ENCODE measurements at places on chromosomes 6 and 20. TPM values are rescaled to one million over a fixed set of nuclear protein-coding genes. Genes with fewer than 3 reads are reported as not detected.

DNA sequence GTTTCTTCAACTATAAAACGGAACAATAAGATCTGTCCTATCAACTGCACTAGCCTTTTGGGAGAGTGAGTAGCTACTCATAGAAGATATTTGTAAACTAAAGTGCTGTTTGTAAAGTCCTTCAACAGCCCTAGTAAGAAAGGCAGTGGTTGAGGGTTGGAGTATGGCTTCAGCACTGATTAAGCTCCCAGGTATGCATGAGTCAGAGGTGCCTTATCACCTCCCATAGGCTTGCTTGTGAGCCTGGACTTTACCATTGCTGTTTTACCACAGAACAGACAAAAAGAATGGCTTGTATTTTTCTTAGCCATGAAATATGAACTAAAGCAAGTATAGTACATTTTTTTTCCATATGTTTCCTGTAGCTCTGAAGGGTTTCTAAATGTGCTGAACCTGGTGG is 44.1 kb downstream of the SAMD3 start:
- H3K27ac ChIP-seq: no peak overlapping the region
- peaks cover 27% of the 10 kb centered on the region for H3K4me1 ChIP-seq
- H3K4me3 ChIP-seq: no peak overlapping the region

The POM121L2 gene
- total RNA-seq: not detected

- no peak overlapping the region for H3K4me3 ChIP-seq
- peak overlapping the region; percentile 65 for H3K27ac ChIP-seq
- peaks cover 69% of the 10 kb centered on the region for H3K36me3 ChIP-seq
Observed at GRCh38 chr6:106547601-106548453, 81.5 kb downstream of the RTN4IP1 start.

GRCh38 chr6:119521251-119521650 is 171.7 kb upstream of the MAN1A1 start:
- DNase-seq: no peak
- peaks cover 11% of the 10 kb centered on the region for H3K4me1 ChIP-seq
- H3K36me3 ChIP-seq: no peaks in the 10 kb centered on the region

- no peaks in the 10 kb centered on the region for H3K4me1 ChIP-seq
- no peaks in the 10 kb centered on the region for H3K36me3 ChIP-seq
- H3K27me3 ChIP-seq: no peaks in the 10 kb centered on the region
- no peak overlapping the region for H3K4me3 ChIP-seq
Observed at GRCh38 chr20:14343491-14344065, 6.2 kb upstream of the FLRT3 start.

The IER3 gene
- total RNA-seq: 512 TPM

The EYA4 gene
- not detected for total RNA-seq

- no peak overlapping the region for H3K27ac ChIP-seq
- H3K4me3 ChIP-seq: no peak overlapping the region
- H3K27me3 ChIP-seq: no peaks in the 10 kb centered on the region
- no peaks in the 10 kb centered on the region for H3K36me3 ChIP-seq
Observed at GRCh38 chr6:155994086-155994485, 538.4 kb upstream of the NOX3 start.

DNA sequence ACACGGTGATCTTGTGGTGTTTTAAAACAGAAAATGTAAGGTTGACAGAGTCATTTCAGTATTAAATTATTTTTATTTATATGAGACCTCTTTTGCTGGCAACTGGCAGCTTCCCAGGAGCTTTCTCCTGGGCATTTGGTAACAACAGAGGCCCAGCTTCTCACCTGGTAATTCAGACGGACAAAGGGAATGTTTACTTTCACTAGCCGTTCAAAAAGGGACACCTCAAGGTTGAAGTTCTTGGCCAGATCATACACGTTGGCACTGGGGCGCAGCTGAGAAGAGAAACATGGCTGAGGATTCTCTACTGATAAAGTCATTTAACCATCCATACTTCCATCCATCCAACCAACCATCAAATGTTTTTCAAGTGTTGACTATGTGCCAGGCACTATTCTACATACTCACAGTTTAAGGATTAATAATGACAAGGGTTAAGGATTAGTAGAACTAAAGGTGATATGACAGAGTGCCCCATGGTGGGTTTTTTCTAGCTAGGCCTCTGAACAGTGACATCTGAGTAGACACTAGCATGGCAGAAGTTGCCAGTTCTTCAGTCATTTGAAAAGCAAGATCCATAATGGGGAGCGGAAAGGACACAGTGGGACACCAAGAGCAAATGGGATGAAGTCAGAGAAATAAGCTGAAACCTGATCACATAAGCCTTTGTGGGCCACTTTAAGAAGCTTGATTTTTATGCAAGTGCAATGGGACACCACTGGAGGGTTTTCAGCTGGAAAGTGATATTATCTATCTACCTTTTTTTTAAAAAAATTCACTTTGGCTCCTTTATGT is 25.1 kb downstream of the ZNFX1 start:
- no peak overlapping the region for H3K27ac ChIP-seq
- H3K4me3 ChIP-seq: no peak overlapping the region
- H3K4me1 ChIP-seq: no peaks in the 10 kb centered on the region
- DNase-seq: no peak
- H3K27me3 ChIP-seq: no peaks in the 10 kb centered on the region
- H3K36me3 ChIP-seq: peaks cover 89% of the 10 kb centered on the region

DNA sequence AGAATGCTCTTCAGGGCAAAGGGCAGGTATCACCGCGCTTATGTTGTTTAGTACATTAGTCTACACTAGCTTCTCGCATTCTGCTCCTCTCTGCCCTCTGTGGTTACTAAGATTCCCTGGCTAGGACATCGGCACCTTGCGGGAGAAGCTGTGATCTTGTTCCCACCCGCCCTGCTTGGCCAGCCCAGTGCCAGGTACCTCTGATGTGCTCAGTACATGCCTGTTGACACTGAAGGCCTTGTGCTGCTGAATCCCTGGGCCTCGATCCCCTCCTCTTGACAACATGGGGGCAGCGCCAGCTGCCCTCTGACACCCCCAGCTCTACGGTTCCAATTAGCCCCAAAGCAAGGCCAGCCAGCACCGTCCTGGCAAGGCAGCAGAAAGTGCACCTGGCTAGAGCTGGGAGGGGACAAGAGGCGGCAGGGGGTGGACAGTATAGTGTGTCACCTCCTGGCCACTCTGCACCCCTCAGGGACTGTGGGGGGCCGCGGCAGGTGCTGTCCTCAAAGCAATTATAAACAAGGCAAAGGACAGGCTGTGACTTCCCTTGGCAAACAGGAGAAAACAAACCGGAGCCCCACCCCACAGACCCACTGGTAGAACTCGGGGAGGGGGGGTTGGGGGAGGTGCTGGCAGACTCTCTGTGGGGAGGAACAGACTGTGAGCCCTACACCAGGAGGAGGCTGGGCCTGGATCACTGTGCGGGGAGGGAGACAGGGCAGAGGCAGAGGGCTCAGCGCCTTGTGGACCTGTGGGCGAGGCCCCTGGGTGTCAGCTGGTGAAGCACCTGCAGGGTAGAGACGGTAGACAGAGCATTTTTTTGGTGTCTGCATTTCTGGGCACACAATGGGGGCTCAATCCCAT is 7.1 kb downstream of the TFEB start:
- no peak for DNase-seq
- no peaks in the 10 kb centered on the region for H3K27me3 ChIP-seq
- no peak overlapping the region for H3K4me3 ChIP-seq
- no peaks in the 10 kb centered on the region for H3K36me3 ChIP-seq
- H3K4me1 ChIP-seq: peaks cover 32% of the 10 kb centered on the region

DNA sequence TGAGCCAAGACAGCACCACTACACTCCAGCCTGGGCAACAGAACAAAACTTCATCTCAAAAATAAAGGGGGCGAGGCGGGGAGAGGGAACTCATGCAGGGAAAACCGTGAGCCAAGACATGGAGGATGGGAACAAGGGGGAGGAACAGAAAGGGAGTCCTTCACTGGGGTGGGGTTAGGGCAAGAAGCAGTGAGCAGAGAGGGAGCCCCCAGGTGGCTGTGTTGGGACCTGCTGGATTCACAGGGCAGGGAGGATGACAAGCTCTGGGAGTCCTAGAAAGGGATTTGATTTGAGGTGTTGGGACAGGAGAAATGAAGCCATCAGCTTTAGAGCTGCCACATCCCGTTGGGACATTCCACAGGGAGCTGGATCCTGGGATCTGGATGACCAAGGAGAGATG is 90.6 kb upstream of the TOP1 start:
- peaks cover 3% of the 10 kb centered on the region for H3K27me3 ChIP-seq
- no peak for DNase-seq
- no peaks in the 10 kb centered on the region for H3K36me3 ChIP-seq
- no peak overlapping the region for H3K27ac ChIP-seq

DNA sequence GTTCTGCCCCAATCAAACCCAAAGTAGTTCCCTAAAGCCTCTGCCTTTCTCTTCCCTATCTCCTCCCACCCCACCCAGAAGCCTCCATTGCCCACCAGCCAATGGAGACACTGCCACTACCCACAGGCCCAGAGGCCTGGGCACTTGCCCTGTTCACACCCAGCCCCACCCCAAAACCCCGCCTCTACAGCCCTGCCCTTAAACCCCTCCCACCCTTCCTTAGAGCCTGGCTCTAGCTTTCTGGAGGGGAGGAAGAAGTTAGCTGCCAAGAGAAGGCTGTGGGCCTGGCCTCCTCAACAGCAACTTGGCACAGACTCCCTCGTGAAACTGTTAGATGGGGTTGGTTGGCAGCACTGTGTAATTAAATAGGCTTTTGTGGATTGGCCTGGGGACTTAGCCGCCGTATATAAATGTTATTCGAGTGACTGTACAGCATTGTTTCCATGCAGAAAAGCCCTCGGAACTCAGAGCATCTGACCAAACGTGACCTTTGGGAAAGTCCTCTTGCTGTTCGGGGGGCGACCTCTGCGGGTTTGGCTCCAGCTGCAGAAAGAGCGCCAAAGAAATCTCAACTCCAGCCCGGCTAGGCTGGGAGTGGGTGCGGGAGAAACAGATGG is 31.4 kb downstream of the COL11A2 start:
- H3K36me3 ChIP-seq: no peaks in the 10 kb centered on the region
- H3K27me3 ChIP-seq: peaks cover 2% of the 10 kb centered on the region
- DNase-seq: no peak
- H3K4me1 ChIP-seq: peaks cover 14% of the 10 kb centered on the region
- no peak overlapping the region for H3K27ac ChIP-seq
- H3K4me3 ChIP-seq: peak overlapping the region; percentile 87

DNA sequence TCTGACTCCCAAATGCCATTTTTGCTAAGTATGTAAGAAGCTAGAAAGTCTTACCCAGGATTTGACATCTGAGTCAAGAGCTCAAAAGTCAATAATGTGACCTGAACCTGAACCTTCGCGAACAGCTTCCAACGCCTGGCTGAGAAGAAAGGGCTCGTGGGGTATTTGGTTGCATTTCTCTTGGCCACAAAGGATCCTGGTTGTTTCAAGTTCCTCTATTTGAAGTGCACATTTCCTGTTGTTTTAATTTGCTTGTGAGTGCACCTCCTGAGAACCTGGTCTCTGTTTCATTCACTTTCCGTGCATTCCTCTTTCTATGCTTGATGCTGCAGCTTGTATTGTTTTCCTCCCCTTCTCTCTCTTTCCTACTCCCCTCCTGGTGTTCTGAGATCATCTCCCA is 212.5 kb downstream of the FOXA2 start:
- peak overlapping the region; percentile 8 for H3K4me3 ChIP-seq
- H3K36me3 ChIP-seq: no peaks in the 10 kb centered on the region
- peaks cover 3% of the 10 kb centered on the region for H3K4me1 ChIP-seq
- H3K27ac ChIP-seq: no peak overlapping the region
- peak; percentile 66 for DNase-seq
- H3K27me3 ChIP-seq: no peaks in the 10 kb centered on the region

GRCh38 chr6:84763003-84763885 is 1.2 kb downstream of the TBX18 start:
- DNase-seq: peak; percentile 56
- H3K36me3 ChIP-seq: peaks cover 7% of the 10 kb centered on the region
- peaks cover 61% of the 10 kb centered on the region for H3K27me3 ChIP-seq
- peaks cover 5% of the 10 kb centered on the region for H3K4me1 ChIP-seq
- no peak overlapping the region for H3K4me3 ChIP-seq

- no peak overlapping the region for H3K27ac ChIP-seq
- no peaks in the 10 kb centered on the region for H3K36me3 ChIP-seq
- no peak overlapping the region for H3K4me3 ChIP-seq
Observed at GRCh38 chr6:34743625-34744293, 13.5 kb upstream of the SNRPC start.

GRCh38 chr6:7543789-7544424 is 2.4 kb downstream of the DSP start:
- H3K4me1 ChIP-seq: peaks cover 11% of the 10 kb centered on the region
- no peaks in the 10 kb centered on the region for H3K36me3 ChIP-seq
- no peak overlapping the region for H3K27ac ChIP-seq
- H3K4me3 ChIP-seq: peak overlapping the region; percentile 24
- peaks cover 70% of the 10 kb centered on the region for H3K27me3 ChIP-seq

DNA sequence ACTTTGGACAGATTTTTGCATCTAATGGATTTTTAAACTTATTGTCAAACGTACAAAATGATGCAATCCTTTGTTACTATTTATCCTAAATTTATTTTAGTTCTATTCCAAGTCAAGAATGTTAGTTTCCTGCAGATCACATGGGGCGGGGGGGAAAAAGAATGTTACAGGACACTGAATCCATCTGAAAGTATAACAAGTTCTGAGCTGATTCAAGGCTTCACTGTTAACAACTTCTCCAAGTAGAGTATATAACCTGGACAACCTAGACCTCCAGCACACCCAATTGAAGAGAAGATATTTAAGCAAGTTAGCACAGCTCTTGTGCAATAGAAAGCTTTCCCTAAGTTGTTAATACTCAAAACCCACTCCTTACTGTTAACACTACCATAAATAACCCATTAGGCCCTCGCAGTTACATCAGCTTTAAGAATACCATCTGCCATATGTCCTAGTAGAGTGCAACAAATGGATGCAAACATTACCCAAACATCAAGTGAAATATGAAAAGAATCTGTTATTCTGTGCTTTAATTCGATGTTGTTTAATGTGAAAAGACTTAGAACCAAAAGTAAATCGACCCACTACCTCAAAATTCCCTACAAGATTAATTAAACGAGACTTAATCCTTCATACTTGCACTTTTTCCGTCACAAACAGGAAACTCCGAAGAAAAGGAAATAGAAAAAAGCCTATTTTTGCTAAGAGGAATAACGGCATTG is 1.3 kb downstream of the SEC63 start:
- H3K36me3 ChIP-seq: peaks cover 15% of the 10 kb centered on the region
- H3K4me3 ChIP-seq: peak overlapping the region; percentile 98
- peak overlapping the region; percentile 99 for H3K27ac ChIP-seq
- no peak for DNase-seq
- H3K27me3 ChIP-seq: peaks cover 5% of the 10 kb centered on the region

- no peak for DNase-seq
- H3K4me1 ChIP-seq: peaks cover 48% of the 10 kb centered on the region
- no peaks in the 10 kb centered on the region for H3K27me3 ChIP-seq
- no peak overlapping the region for H3K27ac ChIP-seq
- peaks cover 2% of the 10 kb centered on the region for H3K36me3 ChIP-seq
Observed at GRCh38 chr6:139536751-139537617, 162.5 kb upstream of the CITED2 start.

The CALHM4 gene
- total RNA-seq: not detected

DNA sequence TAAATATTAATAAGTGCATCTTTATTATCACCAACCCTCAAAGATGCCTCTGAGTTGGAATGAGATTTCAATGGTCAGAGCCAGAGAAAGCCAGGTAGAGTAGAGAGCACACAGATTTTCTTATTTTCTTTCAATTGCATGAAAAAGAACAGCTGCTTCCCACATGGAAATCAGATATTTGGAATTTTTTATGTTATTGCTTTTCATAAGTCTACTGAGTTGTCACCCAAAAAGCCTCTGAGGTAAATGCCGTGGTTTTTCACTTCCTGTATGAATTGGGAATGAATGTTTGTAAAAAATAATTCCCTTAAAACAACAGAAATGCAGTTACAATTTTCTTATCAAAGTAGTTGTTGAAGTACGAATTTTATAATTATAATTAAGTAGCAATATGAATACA is 563.1 kb downstream of the RFPL4B start:
- no peak overlapping the region for H3K27ac ChIP-seq
- no peaks in the 10 kb centered on the region for H3K4me1 ChIP-seq
- no peak for DNase-seq
- H3K27me3 ChIP-seq: no peaks in the 10 kb centered on the region
- H3K36me3 ChIP-seq: no peaks in the 10 kb centered on the region

The MOCS3 gene
- 5.7 TPM for total RNA-seq

Data from activated CD4-positive, alpha-beta T cell treated with anti-CD3 and anti-CD28 coated beads, Interleukin-2, amount 10 ng/mL, durations not matched to agents 24 days and 14 days (primary cell).